ENCODE measurements at places on chromosomes 11 and 22.
A peak's percentile ranks its signal among the peaks of the same experiment; 100 is the strongest.

- DNase-seq: no peak
Measured at GRCh38 chr22:17444204-17444504, 74.9 kb downstream of the CECR2 start.

DNA sequence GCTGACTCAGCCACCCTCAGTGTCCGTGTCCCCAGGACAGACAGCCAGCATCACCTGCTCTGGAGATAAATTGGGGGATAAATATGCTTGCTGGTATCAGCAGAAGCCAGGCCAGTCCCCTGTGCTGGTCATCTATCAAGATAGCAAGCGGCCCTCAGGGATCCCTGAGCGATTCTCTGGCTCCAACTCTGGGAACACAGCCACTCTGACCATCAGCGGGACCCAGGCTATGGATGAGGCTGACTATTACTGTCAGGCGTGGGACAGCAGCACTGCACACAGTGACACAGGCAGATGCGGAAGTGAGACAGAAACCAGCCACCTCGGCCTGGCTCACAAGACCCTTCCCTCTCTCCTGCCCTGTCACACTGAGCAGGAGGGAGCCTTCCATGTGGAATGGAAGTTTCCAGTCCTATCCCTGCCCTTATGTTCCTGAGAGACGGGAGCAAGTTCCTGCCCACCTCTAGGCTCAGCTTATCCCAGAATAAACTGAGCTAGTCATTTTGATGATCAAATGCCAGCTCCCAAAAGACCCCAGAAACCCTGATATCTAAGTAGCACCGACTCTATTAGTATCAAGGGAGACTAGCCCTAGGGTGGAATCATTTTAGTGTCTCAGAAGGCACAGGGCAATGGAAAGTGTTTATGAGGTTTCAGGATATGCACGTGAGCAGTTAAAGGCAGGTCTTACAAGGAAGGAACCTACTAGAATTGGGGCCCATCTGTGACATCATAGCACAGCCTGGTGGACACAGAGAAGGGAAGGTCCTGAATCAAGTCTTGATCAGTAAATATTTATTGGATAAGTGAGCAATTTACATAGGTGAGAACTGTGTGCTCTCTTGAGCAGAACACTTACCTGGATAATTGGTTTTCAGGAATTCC is 6.3 kb upstream of the IGLL5 start:
- DNase-seq: peak; percentile 26

GRCh38 chr11:57181678-57182305 is at the start of gene LRRC55:
LRRC55 (plus strand) TSS chr11:57181953; CDS start chr11:57182023, 70 bp downstream.
- no peak for DNase-seq

DNA sequence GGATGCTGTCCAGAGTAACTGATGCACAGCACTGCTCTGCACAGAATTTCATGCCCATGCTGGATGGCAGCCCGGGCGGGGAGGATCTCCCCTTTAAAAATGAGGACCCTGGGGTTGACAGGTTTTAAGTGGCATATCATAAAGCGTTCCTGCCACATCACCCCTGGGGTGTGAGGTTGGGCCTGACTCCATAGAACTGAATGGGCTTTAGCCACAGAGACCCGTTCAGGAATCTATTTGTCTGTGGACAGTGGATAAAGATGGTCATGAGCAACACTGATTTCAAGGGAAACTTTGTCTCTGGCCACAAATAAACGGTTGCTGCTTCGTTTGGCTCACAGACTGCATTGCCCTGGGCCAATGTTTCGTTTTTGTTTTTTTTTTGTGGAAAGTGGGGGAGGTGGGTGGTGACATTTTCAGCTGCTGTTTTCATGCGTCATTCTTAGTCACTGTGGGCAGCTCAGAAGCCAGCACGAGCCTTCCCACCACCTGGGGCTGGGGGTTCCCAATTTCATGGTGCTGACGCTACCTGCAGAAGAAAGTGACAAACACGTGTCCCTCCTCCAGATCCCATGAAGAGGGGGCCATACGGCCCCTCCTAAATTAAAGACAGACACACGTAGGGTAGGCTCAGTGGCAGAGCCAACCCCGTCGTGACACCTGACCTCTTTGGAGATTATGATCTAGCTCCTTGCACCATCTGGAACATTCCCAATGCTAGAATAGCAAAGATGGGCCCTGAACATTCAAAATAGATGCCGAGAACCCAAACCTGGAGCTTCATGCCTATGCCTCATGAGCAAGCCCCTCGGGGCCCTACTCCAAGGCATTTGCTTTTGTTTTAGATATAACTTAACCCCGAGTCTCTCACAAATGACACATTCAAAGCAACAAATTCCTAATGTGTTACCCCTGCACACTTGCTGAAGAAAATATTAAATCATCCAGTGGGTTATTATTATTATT is 54.8 kb upstream of the PHF21B start:
- DNase-seq: no peak

- DNase-seq: no peak
Measured at GRCh38 chr22:29882716-29883044, 294 bp upstream of the MTMR3 start.

All from NCI-H2029 (cell line).